ENCODE measurements at places on chromosomes 4 and X.

DNA sequence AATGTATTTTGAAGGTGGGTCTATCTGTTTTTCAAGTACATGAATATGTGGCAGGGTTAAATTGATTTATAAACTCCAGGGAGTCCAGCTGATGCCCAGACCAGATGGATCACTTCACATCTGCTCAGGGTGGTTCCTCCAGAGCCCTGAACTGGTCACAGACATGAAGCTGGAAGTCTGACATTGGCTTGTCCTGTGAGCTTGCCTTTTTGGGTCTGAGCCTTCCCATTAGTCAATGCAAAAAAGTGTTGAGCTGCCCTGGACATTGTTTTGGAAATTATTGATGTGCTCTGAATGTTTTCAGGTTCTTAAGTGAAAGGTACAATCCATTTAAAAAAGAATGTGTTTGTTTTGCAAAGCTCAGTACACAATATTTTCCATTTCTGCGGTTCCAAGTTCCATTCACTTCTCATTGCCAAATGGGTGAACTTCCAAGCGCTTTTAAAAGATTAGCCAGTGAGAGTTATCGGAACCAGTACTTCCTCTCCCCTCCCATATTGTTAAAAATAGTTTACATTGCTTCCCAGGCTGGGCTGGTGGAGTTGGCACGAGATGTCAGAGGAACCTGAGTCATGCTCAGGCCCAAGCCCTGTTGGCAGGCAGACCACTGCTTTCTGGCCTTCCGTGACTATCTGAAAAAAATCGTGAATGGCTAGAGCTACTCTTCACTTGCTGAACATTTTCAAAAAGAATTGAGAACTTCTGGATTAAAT, 52.1 kb downstream of the PDGFRA start:
- no peak for DNase-seq

DNA sequence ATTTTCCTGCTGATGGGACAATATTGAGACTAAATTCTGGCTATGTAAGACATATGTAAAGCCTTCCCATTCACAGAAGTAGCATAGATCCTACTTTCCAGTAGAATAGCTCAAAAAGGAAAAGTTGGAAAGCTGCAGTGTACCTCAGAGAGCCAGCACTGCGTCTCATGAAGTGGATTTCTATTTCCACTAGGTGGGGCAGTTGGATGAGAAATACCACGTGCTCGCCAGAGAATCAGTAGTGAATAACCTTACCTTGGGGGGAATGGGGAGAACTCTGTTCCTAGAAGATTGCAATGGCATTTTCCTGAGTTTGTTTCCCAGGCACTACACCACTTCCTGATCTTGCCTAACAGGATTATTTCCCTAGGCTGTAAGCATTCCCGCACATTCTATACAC, 907.1 kb downstream of the FSTL5 start:
- DNase-seq, result no peak

DNA sequence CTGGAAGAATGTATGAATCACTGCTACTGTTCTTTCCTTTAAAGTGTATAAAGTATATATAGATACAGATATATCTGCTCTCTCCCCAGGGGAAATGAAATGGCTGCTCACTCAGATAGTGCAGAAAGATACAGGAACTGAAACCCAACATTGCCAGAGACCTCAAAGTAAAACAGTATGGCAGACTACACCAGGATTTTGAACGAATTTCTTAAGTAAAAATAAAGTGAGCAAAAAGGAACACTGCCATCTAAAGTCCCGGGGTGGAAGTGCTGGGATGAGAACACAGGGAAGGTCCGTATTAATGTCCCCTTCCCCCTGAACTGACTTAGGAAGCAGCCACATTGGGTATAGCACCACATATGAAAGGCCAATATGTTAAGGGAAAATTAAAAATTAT, 93.4 kb downstream of the TMA16 start:
- DNase-seq, result no peak

DNA sequence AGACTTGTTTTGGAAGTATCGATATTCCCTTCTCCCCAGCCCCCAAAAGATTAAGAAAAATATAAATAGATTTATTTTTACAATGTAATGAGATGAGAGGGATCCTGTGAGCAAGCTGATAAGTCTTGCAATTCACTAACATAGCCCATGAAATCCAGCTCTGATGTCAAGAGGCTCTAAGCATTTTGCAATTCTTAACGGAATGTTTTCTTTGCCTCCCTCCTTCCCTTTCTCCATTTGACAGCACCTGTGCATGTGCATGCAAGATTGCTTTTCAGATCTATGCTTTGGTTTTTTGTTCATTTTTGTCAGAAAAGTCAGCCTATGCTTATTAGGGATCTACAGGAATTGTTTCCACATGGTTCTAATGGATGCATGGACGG, 169.9 kb downstream of the SLIT2 start:
- no peak for DNase-seq

- DNase-seq, result no peak
These were observed 262.6 kb downstream of the ADGRL3 start for GRCh38 chr4:61462451-61463326.

Measured in C1 segment of cervical spinal cord (tissue), 14 donors.